ENCODE measurements at places on chromosomes 2 and 18. TPM values are rescaled to one million over a fixed set of nuclear protein-coding genes. Genes with fewer than 3 reads are reported as not detected.

Gene STEAP3
- total RNA-seq, result 0.14 TPM

DNA sequence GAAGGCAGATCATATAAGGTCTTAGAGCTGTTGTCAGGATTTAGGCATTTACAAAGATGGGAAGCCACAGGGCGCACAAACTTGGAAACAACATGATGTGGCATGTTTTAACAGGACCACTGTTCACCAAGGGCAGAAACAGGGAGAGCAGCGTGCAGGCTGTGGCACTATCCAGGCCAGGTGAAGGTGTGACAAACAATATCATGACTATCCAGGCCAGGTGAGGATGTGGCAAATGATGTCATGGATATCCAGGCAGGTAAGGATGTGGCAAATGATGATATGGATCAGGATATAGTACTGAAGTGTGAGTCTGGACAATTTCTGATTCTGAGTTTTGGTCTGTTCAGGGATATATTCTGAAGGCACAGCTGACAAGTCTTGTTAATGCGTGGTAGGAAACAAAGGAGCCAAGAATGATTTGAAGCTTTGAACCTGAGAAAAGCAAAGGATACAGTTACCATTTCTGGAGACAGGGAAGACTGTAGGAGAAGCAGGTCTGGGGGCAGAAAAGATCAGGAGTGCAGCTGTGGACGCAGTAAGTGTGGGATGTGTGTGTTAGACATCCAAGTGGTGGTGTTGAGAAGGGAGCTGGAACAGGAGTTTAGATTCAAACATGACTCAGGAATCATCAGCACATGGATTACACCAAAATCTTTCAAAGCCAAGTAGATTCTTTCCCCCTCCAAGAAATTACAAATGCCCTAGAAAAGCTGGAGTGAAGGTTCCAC, 205.9 kb downstream of the TMEM163 start:
- H3K27me3 ChIP-seq, result no peaks in the 10 kb centered on the region
- H3K4me1 ChIP-seq, result peaks cover 4% of the 10 kb centered on the region
- DNase-seq, result no peak
- H3K4me3 ChIP-seq, result no peak overlapping the region

DNA sequence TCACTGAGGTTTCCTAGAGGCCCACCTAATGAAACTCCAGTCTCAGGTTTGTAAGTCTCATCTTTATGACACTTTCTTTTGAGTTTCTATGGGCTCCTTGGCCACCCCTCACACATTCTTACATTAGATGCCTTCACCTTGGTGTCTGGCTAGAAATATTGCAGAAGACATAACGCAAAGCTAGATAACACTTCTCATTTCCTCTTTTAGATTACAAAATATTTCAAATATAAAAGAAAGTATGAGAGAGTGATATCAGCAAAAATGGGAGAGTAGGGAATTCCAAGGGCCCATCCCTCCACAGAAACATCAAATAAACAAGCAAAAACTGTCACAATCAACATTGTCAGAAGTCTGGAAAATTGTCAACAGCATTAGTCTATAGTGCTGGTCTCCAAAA, 43.3 kb upstream of the ZCCHC2 start:
- no peak overlapping the region for H3K4me3 ChIP-seq
- peaks cover 10% of the 10 kb centered on the region for H3K36me3 ChIP-seq
- H3K27me3 ChIP-seq, result peaks cover 23% of the 10 kb centered on the region
- DNase-seq, result no peak

- no peaks in the 10 kb centered on the region for H3K27me3 ChIP-seq
- no peak overlapping the region for H3K27ac ChIP-seq
- peaks cover 4% of the 10 kb centered on the region for H3K36me3 ChIP-seq
- H3K4me1 ChIP-seq, result no peaks in the 10 kb centered on the region
Observed at GRCh38 chr2:54189539-54189938, 66.5 kb downstream of the TSPYL6 start.

Gene SERPINB5
- not detected for total RNA-seq

Gene CHRNG
- not detected for total RNA-seq

GRCh38 chr2:123596621-123597020, 428.5 kb upstream of the CNTNAP5 start:
- H3K4me1 ChIP-seq, result no peaks in the 10 kb centered on the region
- no peak for DNase-seq
- no peaks in the 10 kb centered on the region for H3K27me3 ChIP-seq
- no peak overlapping the region for H3K27ac ChIP-seq
- no peaks in the 10 kb centered on the region for H3K36me3 ChIP-seq

GRCh38 chr18:54776282-54776977, 51.8 kb upstream of the RAB27B start:
- H3K36me3 ChIP-seq, result no peaks in the 10 kb centered on the region
- H3K27ac ChIP-seq, result no peak overlapping the region
- peaks cover 17% of the 10 kb centered on the region for H3K4me1 ChIP-seq

Gene NCKAP5
- total RNA-seq, result not detected

Gene SPATA3
- total RNA-seq, result 1.3 TPM

DNA sequence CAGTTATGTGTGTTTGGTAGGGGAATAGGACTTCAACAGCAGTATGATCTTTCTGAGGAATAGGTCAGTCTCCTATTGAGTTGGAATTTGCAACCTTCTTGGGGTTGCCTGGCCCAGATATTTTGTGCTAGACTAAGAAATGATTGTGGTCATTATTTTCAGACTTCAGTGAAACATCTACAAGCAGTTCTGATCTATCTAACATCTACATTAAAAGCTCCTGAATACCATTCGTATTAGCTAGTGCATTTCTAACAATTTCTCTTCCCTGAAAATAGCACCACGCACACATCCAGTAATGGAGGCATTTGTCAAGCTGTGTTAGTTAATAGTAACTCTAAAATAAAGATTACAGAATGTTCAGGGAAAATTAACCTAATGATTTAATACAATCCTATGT, 179.3 kb downstream of the FIGN start:
- H3K36me3 ChIP-seq, result no peaks in the 10 kb centered on the region
- H3K4me1 ChIP-seq, result no peaks in the 10 kb centered on the region
- H3K27ac ChIP-seq, result no peak overlapping the region

- H3K36me3 ChIP-seq, result no peaks in the 10 kb centered on the region
- peak overlapping the region; percentile 20 for H3K4me3 ChIP-seq
- H3K27ac ChIP-seq, result peak overlapping the region; percentile 53
Observed at GRCh38 chr18:62784338-62784965, 69.1 kb downstream of the PHLPP1 start.

DNA sequence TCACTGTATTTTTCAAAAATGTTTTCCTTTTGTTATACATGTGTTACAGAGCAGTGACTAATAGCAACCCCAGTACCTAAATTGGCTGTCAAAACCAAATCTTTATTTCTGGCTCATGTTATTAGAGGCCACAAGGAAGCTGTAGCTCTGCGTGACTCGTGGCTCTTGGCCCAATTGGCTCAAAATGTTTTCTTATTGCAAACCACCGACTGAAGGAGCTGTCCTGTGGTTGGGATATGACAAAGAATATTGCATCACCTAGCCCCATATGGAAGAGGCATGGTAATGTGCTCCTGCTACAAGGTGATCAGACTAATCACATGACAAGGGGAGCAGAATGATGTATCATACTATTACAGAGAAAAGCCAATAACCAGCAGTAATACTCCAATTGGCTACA, 1058.5 kb downstream of the CBLN2 start:
- no peaks in the 10 kb centered on the region for H3K4me1 ChIP-seq
- no peaks in the 10 kb centered on the region for H3K36me3 ChIP-seq
- no peak overlapping the region for H3K27ac ChIP-seq
- no peak overlapping the region for H3K4me3 ChIP-seq

GRCh38 chr2:121682396-121683298, 33.4 kb upstream of the CLASP1 start:
- H3K4me1 ChIP-seq, result no peaks in the 10 kb centered on the region
- peaks cover 8% of the 10 kb centered on the region for H3K36me3 ChIP-seq
- H3K27ac ChIP-seq, result no peak overlapping the region

DNA sequence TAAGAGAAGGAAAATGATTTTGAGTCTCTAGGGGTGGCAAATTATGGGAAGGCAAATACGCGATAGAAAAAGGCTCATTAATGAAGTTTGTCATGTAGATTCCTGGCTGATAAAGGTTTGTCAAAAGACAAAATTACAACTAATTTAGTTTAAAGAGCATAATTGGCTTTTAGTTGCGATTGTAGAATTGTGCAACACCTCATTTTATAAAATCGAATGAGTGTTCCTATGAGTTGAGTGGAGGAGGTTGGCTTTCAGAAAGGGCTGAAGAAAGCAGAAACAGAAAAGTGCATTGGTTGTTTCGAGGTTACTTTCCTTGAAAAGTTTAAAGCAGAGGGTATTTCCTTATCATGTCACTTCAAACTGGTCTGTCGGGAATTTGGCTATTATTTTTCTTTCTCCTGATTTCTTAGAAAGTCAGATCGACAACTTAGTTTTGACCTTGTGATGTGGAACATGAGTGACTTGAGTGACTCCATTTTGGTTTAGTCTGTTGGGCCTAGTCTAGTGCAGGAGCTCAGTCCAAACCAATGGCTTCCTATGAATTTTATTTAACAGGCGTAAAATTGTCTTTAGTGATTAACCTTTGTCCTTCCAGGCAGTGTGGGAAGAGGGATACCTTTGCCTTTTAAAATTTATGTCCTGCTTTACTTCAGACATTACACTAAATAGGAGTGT, 2.2 kb upstream of the PCYOX1 start:
- no peak for DNase-seq
- peaks cover 3% of the 10 kb centered on the region for H3K36me3 ChIP-seq
- H3K27me3 ChIP-seq, result no peaks in the 10 kb centered on the region
- H3K4me3 ChIP-seq, result no peak overlapping the region

Gene DYNAP
- total RNA-seq, result not detected

Gene ERCC3
- 49.8 TPM for total RNA-seq

GRCh38 chr2:236944561-236944960, 141.1 kb upstream of the COPS8 start:
- H3K27ac ChIP-seq, result no peak overlapping the region
- H3K4me1 ChIP-seq, result no peaks in the 10 kb centered on the region
- DNase-seq, result no peak
- no peaks in the 10 kb centered on the region for H3K27me3 ChIP-seq

Gene CELF4
- not detected for total RNA-seq

GRCh38 chr2:131063501-131064283, 29.6 kb downstream of the FAM168B start:
- H3K27me3 ChIP-seq, result no peaks in the 10 kb centered on the region
- H3K27ac ChIP-seq, result no peak overlapping the region
- peaks cover 15% of the 10 kb centered on the region for H3K4me1 ChIP-seq
- no peak overlapping the region for H3K4me3 ChIP-seq

Gene UGGT1
- 50.0 TPM for total RNA-seq

Gene CRYGC
- not detected for total RNA-seq

Gene IWS1
- total RNA-seq, result 55.0 TPM

Gene LRP2
- total RNA-seq, result 3.0 TPM

GRCh38 chr2:70144443-70145143, 46.2 kb downstream of the C2orf42 start:
- H3K36me3 ChIP-seq, result peaks cover 26% of the 10 kb centered on the region
- H3K27me3 ChIP-seq, result no peaks in the 10 kb centered on the region
- peak overlapping the region; percentile 100 for H3K27ac ChIP-seq
- peak; percentile 23 for DNase-seq
- peaks cover 52% of the 10 kb centered on the region for H3K4me1 ChIP-seq

GRCh38 chr2:11753886-11754699, 7.7 kb downstream of the LPIN1 start:
- H3K27ac ChIP-seq, result peak overlapping the region; percentile 98
- H3K36me3 ChIP-seq, result peaks cover 20% of the 10 kb centered on the region
- no peaks in the 10 kb centered on the region for H3K27me3 ChIP-seq
- DNase-seq, result peak; percentile 84

DNA sequence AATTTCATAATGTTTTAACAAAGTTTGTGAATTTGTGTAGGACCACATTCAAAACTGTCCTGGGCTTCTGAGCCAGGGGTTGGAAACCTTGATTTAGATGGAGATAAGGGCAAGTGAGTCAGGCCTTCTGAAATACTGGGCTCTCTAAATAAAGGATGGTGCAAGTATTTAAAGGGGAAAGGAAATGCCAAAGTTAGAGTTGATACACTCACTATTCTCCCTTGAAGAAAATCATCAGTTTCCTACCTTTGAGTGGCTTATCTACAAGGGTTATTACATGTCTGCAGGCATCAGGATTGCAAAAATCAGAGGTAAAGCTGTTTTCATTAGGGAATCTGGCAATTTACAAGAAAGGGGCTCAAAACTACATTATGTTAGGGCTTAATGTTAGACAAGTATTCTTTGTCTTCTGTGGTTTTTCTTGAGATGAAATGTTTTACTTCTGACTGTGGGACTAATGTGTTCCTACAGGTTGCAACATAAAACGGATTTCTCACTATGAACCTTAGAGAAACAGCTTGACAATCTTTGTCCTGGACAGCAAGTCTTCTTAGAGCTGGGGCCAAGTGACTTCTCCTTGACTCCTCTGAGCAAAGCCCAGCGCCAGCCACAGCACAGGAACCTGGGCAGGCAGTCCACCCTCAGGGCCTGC, 31.1 kb downstream of the RNU4ATAC start:
- H3K4me1 ChIP-seq, result peaks cover 58% of the 10 kb centered on the region
- H3K4me3 ChIP-seq, result no peak overlapping the region

DNA sequence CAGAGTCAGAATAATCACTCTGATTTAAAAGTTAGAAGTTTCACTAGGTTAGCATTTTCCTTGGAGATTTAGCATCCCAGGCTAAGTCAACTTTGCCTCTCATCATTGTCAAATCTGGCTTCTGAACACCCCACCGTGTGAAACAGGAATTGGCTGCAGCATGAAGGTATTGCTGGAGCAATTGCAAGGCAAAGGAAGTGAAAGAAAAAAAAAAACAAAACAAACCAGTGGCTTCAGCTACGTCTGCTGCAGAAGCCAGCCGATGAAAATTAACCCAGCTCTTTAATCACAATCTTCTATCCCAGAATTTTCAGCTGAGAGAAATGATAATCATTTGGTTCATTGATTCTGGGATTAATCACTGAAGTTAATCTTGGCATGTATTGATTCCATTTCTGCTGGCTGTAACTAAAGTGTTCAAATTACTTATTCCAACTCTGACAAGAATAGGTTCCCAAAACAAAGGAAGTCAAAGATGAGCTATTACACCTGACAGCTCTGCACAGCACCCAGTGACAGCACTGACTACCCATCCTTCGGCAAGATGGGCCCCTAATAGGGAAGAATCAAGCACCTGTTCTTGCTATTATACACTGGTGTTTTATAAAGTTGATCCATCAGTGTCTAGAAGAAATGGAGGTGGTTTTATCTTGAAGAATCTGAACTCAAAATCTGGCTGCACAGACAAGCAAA, 42.7 kb upstream of the REG3G start:
- H3K36me3 ChIP-seq, result no peaks in the 10 kb centered on the region
- peaks cover 2% of the 10 kb centered on the region for H3K27me3 ChIP-seq
- H3K4me3 ChIP-seq, result no peak overlapping the region
- H3K27ac ChIP-seq, result no peak overlapping the region
- DNase-seq, result no peak
- no peaks in the 10 kb centered on the region for H3K4me1 ChIP-seq

Gene RGPD3
- total RNA-seq, result 0.05 TPM

Gene SLC19A3
- total RNA-seq, result not detected

DNA sequence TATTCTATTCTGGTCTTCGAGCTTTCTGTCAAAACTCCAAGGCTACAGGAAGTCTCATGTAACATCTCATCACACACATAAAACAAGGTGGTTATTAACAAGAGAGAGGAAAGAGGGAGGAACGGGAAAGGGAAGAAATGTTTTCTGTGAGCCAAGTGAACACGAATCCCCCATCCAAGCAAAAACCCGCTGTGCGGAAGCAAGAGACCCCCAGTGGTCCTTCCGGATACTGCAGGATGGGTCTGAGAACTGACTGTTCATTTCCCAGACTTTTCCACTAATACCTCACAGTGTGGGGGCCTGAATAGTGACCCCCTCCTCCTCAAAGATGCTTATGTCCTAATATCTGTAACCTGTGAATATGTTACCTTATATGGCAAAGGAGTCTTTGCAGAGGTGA, 19.0 kb upstream of the DIPK1C start:
- H3K27me3 ChIP-seq, result no peaks in the 10 kb centered on the region
- H3K4me3 ChIP-seq, result no peak overlapping the region
- no peaks in the 10 kb centered on the region for H3K36me3 ChIP-seq
- no peaks in the 10 kb centered on the region for H3K4me1 ChIP-seq

Data from activated CD4-positive, alpha-beta T cell treated with anti-CD3 and anti-CD28 coated beads for 36 hours (primary cell).